LoVo (cell line): ENCODE measurements at places on chromosomes 6 and 20.

DNA sequence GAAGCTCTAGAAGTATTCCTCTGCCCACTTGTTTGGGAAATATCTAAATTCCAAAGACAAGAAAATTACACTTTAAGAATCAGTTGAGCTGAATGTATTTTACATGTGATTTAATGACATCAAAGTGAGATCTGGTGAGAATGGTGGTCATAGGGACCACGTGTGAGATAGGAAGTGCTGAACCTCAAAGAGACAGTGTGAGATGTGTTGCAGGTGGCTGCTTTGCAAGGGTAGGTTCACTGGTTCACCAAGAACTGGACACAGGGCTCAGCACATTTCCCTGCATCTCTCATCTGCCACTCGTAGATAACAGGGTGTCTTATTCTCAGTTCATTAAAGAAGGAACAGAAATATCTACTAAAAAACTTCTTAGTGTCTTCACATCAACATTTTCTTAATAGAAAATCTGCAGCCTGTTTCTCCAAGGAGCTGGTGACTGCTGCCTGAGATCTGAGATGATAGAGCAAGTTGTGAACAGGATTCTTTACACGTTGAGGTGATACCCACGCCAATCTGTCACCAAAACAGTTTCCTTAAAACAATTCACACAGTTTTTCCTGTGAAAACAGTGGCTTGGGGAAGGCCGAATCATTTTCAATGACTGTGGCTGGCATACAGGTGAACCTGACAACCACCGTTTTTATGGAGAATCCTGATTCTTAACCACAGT, 7.2 kb downstream of the CCR6 start:
- DNase-seq: no peak

DNA sequence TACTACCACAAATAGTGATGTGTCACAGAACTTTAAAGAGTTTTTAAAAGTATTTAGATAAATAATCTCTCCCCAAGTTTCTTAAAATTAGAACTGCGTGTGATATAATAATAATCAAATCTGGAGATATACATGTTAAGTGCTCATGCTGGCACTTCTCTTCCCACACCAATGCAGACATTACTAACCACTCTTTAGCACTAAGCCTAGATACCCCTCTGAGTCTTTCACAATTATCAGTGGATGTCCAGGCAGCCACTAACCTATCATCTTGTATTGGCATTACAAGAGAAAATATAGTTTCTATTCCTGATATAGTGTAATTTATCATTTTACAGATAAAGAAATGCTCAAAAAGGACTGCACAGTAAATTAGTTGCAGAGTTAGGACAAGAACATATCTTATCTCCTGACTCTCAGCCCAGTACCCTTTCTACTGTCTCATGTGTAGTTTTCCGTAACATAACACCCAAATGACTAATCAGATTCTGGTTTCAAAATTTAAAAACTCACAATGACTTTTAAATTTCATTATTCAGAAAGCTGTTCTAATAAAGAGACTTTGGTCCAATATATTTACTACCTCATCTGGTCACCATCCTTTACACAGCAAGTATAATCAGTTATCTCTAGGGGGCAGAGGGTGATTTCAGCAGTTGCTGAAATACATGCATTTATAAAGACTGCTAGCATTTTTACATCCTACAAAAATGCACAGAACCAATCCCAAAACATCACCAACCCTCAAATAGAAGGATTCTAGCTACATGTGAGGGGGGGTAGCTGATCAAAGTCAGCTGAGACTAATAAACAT, 215.5 kb upstream of the MCHR2 start:
- no peak for DNase-seq

- DNase-seq: no peak
Measured at GRCh38 chr6:152323376-152323775, 313.8 kb downstream of the SYNE1 start.

- DNase-seq: no peak
Measured at GRCh38 chr6:18391023-18391422, 3.9 kb downstream of the RNF144B start.

DNA sequence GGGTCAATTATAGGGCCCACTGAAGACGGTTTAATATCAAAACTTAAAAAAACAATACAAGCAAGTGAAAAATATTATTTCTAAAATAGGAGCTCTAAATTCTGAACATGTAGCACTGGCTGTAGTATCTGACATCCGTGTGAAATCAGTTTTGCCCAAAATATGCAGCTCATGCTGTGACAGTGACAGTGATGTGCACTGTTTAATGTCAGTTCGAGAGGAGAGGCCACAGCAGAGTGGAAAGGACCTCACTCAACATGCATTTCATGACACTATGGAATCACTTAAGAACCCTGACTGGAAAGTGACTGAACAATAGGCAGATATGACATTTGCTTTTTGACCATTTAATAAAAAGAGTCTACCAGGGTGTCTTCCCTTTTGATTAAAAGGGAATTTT, 397.0 kb downstream of the FRK start:
- DNase-seq: no peak

DNA sequence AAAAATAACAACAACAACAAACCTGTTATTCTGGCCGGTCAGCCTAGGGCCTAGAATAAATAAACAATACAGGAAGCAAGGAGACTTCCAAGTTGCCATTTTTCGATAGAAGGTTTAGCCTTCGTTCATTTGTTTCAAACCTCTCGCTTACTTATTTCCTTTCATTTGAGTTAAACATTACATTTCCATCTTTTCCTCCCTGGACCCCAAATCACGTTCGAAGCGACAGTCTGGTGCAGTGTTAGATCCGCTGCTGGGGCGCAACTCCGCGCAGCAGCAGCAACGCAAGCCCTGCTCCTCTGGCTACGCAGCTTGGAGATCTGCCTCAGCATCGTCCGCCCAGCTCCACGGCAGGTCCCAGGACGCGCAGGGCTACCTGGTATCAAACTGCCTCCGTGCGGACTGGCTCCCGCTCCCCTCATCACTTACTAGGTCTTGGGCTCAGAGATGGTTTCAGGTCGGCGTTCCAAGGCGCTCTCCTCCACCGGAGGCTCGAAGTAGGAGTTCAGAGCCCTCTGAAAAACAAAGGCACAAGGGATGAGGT, 530 bp downstream of the TDP2 start:
- DNase-seq: no peak

- no peak for DNase-seq
Measured at GRCh38 chr6:2232445-2232844, 13.0 kb downstream of the GMDS start.

DNA sequence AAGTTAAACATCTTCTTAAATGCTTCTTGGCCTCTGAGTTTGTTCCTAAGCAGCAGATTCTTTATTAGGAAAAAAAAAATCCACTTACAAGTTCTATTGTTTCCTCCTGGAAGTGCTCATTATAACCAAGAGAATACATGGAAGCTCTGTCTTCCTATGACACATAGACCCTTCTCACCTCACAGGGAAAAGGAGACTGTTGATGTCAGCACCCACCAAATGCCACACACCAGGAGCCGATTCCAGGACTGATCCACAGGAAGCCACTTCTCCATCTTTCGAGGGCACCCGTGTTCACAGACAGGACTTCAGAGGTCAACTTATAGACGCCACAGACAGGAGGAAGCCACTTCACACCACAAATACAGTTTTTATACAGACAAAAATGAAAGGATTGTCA, 13.4 kb upstream of the BNIP5 start:
- no peak for DNase-seq

DNA sequence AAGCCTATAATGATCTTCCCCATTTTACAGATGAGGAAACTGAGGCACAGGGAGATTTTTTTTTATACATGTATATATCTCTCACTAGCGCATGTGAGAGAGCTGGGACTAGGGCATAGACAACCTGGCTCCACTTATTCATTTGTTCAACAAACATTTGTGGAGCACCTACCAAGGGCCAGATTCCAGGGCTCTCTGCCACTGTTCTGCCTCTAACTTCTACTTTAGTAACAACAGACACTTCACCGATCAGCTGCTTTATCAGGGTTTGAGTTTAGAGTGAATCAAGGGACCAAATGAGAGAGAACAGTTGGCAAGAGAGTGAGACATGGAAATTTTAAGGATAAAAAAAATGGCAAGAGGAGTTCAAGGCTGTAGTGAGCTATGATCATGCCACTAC, 7.4 kb downstream of the ADAT2 start:
- no peak for DNase-seq

DNA sequence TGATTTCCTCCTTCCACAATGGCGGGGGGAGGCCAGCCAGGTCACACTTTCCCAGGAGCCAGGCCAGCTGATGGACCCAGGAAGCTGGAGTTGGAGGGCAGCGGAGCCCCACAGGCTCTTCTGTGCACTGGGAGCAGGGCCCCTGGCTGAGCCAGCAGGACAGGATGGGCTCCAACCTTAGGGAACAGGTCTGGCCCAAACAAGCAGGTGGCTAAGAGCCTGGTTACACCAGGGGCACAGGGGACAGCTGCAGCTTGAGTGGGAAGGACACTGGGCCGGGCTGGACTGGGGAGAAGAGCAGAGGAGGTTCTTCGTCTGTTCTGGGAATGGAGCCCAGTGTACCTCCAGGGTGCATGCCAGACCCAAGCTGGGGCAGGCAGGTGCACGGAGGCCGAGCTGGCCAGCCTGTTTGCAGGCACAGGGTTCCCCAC, 102.3 kb downstream of the DLL1 start:
- no peak for DNase-seq

DNA sequence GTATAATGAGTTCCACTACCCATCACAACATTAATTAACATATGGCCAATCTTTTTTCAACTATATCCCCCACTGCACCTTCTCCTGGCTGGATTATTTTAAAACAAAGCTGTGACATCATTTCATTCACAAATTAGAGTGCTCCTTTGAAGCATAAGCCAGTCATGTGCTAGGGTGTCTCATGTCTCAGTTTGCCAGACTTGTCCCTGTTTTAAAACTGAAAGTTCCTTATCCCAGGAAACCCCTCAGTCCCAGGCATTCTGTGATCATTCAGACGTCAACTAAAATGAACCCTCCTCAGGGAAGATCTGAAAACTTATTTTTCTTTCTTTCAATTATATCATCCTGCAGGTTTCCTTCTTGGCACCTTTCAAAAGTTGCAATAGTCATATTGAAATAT, 29.3 kb upstream of the LOC128125822 start:
- DNase-seq: no peak

- DNase-seq: no peak
Measured at GRCh38 chr6:165159460-165159859, 149.9 kb downstream of the C6orf118 start.

DNA sequence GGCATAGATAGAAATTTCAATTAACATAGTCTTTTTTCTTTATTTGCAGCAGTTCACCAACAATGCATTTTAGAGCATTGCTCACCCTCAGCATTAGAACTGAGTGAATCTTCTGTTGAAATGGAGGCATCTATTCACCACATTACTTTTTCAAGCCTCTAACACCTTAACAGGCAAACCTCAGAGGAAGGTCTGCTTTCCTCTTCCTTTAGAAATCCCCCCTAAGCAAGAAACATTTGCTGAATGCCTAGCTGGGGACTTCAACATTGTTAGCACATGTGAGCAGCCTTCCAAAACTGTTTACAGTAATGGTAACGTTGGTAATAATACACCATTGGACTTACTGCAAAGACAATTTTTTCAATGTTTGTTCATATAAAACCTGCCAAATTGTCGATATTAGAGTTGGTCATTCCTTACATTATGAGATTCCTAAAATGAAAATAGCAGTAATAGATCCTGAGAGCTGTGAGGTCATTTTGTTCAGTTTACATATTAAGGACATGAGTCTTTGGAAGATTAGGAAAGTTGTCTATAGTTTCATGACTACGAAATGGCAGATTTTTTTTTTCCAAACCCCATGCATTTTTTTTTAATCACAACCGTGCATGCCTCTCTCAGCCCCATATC, 20.6 kb upstream of the AKIRIN2 start:
- no peak for DNase-seq

DNA sequence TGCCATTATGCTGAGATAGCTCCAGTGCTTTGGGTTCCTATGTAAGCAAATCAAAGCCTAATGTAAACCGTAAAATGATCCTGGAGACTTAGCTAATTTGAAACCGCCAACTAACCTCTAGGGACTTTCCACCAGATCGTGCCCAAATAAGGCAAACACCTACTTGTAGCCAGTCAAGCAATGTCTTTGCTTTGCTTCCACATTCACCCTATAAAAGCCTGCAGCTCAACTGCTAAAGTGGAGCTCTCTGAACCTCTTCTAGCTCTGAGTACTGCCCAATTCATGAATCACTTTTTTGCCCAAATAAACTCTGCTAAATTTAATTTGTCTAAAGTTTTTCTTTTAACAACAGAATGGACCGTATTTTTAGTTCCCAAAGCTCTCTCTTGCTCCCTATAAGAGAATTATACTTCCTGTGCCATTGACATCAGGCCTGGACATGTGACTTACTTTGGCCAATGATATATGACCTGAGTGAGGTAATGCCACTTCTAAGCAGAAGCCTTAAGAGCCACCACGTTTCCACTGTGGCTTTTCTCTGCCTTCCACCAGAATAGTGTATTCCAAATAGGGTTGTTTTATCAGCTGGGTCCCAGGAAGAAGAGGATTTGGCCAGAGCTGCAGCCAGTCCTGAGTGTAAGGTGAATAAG, 34.8 kb upstream of the PSMF1 start:
- no peak for DNase-seq

GRCh38 chr20:13510837-13511488, 127.8 kb downstream of the TASP1 start:
- DNase-seq: no peak

DNA sequence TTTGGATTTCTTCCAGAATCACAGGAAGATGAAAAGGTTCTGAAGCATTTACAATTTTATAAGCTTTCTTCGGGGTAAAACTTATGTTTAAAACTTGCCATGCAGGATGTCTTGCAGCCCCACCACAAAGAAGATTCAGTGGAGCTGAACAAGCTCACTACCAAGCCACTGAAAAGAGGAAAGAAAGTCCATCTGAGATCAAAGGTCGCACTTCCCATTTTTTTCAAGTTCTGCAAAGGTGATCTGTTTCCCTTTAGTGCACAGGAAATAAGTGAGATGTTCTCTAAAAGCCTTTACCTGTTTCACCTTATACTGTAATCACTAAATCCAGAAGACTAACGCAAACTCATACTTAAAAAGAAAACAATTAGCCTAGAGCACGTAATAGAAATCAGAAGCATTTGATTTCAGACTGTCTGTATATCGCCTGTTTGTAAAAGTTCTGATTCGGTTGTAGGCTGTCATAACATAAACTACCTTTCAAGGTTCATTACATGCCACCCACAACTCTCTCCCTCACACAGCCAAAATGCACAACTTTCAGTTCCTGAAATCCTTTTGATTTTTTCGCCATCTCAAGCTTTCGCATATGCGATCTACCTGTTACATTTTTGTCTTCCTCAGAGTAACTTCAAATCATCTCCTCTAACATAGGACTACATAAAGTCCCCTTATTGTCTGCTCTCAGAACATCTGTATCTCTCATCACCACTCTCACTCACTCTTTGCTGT, 1.8 kb downstream of the ECHDC1 start:
- DNase-seq: no peak

DNA sequence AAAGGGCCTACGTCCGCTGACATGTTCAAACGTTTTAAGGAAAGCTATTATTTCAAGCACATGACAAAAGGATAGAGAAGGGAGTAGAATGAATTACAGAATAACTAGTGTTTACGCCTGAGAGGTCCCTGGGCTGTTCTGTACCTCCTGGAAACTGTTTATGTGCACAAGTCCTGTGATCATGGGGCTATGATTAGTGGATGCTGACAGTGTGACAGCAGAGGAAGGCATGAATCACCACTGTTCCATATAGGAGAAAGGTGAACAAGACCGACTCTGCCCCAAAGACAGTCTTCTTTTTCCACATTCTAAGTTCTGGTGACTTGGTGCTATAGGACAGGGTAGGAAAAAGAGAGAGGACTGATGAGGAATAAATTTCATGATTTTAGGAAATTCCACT, 249.2 kb upstream of the PRDM1 start:
- DNase-seq: no peak

GRCh38 chr6:75275067-75275466, 9.5 kb downstream of the TMEM30A start:
- peak; percentile 38 for DNase-seq

- no peak for DNase-seq
Measured at GRCh38 chr6:133689863-133690262, 199.1 kb upstream of the TCF21 start.
